Stimulated activated naive CD4-positive, alpha-beta T cell (primary cell): ENCODE measurements at places on chromosomes 3 and 15.

DNA sequence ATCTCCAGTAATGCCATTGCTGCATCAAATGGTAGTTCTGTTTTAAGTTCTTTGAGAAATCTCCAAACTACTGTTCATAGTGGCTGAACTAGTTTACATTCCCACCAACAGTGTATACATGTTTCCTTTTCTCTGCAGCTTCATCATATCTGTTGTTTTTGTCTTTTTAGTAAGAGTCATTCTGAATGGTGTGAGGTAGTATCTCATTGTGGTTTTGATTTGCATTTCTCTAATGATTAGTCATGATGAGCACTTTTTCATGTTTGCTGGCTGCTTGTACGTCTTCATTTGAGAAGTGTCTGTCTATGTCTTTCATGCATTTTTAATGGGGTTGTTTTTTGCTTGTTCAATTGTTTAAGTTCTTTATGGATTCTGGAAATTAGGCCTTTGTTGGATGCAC is 10.2 kb upstream of the GCSAM start:
- no peak for DNase-seq

DNA sequence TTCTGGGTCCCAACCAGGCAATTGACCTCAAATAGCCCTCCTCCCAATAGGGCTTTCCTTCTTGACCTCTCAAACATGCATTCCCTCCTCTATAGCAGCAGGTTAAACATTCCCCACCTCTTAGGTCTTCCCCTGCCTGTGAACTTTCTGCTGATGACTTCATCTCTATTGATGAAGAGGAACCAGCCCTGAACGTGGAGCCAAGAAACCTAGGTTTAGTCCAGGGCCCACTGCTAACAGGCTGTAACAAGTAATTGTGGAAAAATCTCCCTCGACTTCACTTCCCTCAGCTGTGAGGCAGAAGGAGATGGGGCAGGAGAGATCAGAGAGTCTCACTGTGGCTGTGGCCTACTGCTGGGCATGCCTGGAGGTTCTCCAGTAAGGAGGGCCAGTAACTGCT is 24.7 kb downstream of the ILDR1 start:
- no peak for DNase-seq

- DNase-seq = no peak
These were observed 726.2 kb downstream of the ROBO1 start for GRCh38 chr3:79041621-79042020.

- DNase-seq = peak; percentile 45
These were observed 76.0 kb downstream of the HMG20A start for GRCh38 chr15:77496715-77497109.

DNA sequence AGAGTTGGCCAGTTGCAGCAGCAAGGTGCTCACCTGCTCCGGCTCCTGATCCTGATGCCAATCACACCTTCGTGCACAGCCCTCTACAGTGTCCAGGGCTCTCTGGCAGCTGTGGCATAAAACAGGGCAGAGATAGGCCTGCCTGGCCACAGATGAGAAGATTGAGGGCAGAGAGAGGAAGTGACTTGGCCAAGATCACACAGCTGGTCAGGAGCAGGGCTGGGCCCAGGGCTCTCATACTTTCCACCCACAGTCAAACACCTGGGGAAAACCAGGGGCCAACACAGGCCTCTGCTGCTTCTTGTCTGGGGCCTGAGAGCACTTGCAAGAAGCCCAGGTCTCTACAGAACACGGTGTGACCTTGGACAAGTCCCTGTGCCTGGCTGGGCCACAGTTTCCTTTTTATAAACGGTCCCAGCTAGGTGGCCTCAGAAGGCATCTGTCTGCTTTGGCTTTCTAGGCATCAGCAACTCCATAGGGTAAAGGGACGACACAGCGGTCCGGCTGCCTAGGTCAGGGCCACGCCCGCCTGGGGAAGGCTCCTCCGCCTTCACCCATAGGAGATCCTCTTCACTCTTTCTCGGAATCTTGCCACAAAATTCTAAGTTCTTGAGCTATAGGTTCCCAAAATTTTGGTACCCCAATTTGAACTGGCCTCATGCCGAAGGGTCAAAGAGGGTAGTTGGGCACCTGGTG is 3.1 kb downstream of the ATP2B2 start:
- DNase-seq = no peak

GRCh38 chr3:67832817-67833216 is 178.4 kb upstream of the SUCLG2 start:
- no peak for DNase-seq

DNA sequence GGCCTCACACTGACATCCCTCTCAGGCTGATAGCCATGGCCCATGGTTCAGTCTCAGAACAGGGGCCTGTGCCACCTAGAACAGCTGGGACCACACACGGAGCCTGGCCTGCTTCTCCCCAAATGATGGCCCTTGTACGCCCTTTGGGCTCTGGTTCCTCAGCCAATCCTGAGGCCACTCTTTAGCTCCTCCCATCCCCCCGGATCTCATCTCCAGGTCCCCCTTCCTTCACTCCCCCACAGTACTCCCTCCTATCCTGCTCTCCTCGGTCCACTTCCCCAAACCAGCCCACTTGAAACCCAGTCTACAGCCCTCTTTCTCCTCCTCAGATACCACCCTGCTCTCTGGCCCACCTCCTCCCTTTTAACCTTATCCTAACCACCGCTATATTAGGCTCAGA is 17.8 kb upstream of the ZFYVE19 start:
- DNase-seq = no peak

- DNase-seq = no peak
These were observed 214.4 kb downstream of the PCCB start for GRCh38 chr3:136464502-136464901.

- DNase-seq = no peak
These were observed 3.1 kb upstream of the LARP6 start for GRCh38 chr15:70856884-70857561.

GRCh38 chr3:142886940-142887339 is 1.9 kb downstream of the PCOLCE2 start:
- no peak for DNase-seq

- no peak for DNase-seq
These were observed 199.4 kb upstream of the PPP2R3A start for GRCh38 chr3:135766115-135766514.

DNA sequence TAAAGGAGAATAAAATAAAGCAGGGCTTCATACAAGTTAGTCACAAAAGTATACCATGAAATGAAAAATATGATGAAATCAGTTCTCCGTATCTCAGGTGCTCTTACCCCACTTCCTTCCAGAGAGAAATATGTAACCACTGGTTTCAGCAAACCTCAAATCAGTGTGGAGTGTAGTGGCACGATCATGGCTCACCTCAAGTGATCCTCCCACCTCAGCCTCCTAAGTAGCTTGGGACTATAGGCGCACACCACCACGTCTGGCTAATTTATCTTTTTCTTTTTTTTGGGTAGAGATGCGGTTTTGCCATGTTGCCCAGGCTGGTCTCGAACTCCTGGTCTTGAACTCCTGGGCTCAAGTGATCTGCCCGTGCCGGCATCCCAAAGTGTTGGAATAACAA is 24.2 kb downstream of the DENND4A start:
- no peak for DNase-seq

DNA sequence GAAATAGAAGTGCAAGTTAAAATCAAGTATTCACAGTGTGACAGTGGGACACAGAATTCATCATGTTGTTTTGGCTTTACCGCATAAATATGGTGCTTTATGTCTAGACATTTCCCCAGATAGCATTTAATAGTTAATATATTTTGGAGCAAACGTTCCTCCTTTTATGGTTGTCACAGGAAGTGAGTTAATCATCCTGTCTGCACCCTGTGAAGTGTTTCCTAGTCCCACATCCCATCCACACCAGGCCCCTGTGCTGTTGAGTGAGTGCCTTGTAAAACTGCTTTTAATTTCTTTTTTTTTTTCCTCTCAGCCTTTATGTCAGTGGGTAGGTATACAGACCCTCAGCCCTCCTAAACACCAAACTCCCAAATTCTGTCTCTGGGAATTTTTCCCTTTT is 393.7 kb downstream of the FEZF2 start:
- no peak for DNase-seq
